ENCODE measurements at places on chromosomes 7 and 10.

DNA sequence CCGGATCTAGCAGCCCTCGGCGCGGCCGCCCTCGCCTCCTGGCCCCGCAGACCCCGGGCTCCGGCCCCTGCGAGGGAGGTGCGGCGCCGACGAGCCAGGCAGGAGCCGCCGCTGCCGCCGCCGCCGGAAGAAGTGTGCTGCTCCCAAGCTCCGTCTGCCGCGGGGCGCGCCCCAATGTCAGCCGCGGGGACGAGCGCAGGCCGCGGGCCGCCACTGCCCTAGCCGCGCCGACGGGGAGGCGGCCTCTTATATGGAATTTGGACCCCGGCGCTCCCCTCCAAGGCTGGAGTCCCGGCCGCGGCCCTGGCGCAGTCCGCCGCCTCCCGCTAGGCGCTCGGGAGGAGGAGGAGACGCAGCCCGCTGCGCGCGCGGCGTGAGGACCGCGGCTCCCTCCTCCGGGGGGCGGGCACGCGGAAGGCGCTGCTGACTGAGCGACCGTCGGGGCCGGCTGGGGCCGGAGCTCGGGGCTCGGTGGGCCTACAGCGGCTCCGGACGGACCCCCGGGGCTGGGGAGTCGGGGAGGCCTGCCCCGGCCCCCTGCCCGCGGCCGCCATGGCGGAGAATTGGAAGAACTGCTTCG is at the start of gene TRIM8:
Gene TRIM8 (plus strand): TSS at position 414 of the 580 bp plus-strand sequence. CDS start 139 bp downstream, at position 553.
- peak; percentile 70 for DNase-seq

DNA sequence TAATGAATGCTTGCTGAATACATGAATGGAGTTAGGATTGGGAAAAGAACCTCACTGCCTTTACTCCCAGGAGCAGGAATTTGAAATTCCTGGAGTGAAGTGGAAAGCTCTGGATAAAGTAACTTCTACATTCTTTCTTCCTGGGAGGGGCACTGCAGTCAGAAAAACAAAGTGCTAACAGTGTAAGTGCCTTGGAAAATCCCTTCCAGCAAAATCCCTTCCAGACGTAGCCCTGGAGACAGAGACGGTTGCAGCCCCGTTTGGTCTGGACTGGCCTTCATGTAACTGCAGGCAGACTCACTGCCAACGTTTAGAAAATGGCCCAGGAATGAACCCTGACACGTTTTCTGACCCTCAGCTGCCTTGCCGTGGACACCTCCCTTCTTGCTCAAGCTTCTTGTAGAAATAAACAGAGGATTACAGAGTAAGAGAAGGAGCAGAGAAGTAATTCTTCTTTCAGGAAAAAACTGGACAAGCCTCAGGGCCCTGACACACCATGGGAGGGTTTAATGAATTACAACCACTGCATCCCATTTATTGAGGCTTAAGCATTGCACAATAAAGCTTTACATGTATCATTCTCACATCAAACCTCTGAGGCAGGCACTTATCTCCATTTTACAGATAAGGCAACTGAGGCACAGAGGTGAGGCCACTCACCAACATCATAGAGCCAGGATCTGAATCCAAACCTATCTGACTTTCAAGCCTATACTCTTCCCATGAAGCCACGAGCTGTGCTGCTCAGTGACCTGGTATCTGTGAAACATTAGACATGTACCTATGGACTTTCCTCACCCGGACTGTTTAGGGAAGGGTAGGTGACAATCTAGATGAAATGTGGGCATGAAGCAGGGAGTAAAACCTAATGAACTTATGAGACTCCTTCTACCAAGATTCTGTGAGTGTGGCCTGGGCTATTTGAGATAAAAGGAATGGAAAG is 7.8 kb downstream of the ITPRIP start:
- no peak for DNase-seq

DNA sequence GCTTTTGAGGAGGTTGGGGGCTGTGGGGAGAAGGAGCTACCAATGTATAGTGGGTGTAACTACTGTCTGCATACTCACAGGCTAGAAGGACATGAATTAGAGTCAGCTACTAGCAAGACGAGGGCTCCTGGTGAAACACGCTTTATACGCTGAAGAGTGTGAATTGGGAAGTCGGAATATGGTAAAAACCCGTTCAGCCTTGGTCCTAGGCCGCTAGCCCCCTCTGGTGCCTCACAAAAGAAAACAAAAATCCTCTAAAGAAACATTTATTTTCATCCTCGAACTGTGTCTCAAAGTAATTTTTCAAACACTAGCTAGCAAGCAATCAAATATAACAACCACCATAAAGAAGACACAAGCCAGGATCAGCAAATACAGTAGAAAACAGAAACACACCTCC is 338.1 kb upstream of the SEMA3C start:
- DNase-seq: no peak

GRCh38 chr7:132878204-132878919 is 203.5 kb downstream of the CHCHD3 start:
- DNase-seq: no peak

DNA sequence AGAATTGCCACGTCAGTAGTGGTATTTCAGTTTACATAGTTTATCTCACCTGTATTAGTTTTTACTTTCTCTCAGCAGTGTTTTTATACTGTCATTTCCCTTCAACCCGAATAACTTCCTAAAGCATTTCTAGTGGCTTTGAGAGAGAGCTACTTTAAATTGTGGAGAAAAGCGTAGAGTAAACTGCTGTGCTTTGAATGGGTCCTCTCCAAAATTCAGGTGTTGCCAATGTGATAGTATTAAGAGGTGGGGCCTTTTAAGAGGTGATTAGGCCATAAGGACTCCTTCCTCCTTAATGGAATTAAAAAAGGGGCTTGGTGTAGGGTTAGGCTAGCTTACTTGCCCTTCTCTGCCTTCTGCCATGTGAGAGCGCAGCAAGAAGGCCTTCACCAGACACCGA is 98.4 kb downstream of the LCOR start:
- no peak for DNase-seq

GRCh38 chr10:92751827-92752226 is 62.1 kb downstream of the HHEX start:
- DNase-seq: no peak

DNA sequence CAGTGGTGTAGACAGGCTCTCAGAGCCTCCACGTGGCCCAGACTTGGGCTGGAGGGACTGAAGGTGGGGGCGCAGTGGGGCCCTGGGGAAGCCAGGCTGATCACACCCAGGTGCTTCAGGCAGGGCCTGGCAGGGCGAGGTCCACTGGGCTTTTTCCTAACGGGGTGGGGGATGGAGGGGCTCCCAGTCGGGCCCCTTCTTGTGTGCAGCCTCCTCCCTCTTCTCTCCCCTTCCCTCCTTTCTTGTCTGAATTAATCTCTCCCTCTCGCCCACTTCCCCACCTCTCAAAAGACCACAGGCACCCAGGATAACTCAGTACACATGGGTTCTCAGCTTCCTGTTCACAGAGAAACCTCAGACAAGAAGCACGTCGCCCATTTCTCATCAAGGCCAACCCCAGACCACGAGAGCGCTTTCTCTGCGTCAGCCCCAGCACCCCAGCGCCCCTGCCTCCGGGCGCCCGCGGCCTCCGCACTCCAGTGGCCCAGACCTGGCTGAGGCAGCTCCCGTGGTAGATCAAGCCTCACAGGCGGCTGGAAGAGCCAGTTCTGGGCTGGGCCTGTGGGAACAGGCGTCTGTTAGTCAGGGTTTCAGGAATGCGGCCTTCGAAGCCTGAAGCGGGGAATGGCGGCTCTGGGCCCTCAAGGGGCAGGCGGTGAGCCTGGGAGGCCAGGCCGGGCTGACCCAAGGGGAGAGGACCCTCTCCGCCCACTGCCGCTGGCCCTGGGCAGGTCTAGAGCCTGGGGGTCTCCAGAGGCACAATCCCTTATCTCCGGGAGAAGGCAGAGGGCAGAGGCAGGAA is 50.6 kb downstream of the PWWP2B start:
- DNase-seq: no peak

GRCh38 chr10:34766266-34766600 is 48.9 kb downstream of the PARD3 start:
- DNase-seq: no peak

DNA sequence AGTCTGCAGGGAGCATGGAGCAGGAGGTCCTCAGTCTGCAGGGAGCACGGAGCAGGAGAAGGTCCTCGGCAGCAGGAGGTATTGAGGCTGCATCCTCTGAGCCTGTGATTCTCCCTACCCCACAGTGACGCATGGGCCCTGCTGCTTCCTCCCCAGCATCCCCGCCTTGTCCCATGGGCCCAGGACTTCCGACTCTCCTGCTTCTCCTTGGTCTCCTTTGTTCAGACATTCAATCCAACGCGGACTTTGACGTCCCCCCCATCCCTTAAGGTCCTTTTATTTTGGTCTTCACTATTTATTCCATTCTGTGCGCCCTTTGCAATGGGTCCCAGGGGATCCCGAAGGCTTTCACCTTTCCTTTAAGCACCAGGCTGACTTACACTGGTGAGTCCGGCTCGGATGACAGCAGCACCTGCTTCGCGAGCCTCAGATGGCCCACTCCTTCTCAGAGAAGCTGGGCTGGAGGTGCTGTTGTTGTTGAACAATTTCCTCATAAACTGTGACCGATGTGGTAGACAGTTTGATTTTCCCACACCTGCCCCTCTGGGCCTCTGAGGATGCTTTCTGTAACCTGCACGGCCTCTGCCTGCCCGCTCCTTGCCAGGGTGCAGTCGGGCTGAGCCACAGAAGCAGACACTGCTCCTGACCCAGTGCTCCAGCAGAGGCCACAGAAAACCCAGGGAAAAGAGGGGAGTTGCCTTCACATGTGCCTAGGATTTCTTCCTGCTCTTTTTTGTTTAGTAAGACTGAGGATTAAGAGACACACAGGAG is 407.2 kb upstream of the SHH start:
- DNase-seq: no peak

DNA sequence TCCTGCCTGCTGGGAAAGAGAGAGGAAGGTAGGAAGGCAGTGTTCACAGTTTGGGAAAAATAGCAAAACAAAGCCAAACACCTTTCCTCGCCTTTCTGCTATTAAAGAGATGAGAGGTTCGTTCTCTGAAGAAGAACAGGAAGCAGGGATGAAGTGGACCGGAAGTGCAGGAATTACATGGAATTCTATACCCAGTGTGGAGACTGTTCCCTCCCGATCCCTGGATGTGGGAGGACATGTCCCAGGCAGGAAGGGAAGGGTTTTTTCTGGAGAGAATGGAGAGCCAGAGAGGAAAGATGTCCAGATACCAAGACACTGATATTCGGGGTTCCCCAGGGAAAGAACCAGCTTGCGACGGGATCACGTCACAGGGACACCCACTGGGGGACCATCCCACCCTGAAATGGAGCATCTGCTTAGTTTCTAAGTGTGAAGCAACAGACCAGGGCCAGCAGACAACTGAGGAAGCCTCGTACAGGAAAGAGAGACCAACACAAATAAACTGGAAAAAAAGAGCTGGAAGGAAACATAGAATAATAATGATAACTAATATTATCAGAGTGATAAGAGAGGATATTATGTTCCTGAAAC is 187.6 kb downstream of the PRPF18 start:
- no peak for DNase-seq

DNA sequence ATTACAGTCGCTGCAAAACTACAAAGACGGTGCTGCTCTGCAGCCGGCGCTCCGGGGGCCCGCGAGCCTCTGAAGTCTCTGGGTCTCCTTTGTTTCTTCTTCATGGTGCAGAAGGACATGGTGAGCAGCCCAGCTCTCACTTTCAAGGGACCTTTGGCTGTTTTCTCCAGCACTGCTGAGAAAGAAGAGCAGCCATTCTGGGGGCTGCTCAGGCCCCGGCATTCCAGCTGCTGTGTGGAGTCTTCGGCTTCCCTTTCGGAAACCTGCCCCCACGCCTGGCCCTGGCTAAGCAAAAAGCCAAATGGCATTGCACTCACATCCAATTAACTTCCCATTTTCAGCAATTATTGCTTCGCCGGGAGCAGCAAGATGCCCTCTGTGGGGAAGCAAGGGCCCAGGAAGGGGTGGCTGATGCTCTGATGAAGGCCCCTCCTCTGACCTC is 555.7 kb downstream of the PTPRN2 start:
- no peak for DNase-seq

- DNase-seq: no peak
Measured at GRCh38 chr10:129932751-129933433, 31.2 kb downstream of the EBF3 start.

Data from nucleus accumbens (tissue), 56 donors.